Fibroblast of villous mesenchyme (primary cell): ENCODE measurements at places on chromosomes 5 and 9.
A peak's percentile ranks its signal among the peaks of the same experiment; 100 is the strongest.

DNA sequence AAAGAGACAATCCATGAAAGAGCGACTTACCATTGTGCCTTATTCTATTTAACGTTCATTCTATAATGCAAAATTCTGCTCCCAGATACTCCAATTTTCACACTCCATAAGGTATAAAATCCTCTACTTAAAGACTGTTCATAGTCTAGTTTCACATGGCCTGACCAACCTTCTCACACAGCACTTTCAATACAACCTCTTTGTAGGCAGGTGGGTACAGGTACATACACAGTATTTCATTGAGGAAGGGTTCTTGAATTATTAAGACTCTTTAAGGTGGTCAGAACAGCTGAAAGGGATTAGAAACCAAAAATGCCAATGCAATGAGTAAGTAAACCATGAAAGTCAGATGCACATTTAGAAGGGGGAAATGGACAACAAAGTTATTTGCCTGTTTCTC, 352.0 kb downstream of the PARP8 start:
- no peak for DNase-seq

GRCh38 chr5:158988987-158989730, 110.6 kb downstream of the EBF1 start:
- DNase-seq = no peak

- peak; percentile 57 for DNase-seq
These were observed 57.9 kb downstream of the TGFBR1 start for GRCh38 chr9:99162759-99163364.

GRCh38 chr9:132546148-132547051, 36.0 kb upstream of the BARHL1 start:
- peak; percentile 12 for DNase-seq
